ENCODE measurements at places on chromosomes 1 and 21.

- no peak for DNase-seq
Observed at GRCh38 chr1:14600405-14601112, 2.1 kb downstream of the KAZN start.

- no peak for DNase-seq
Observed at GRCh38 chr1:26031611-26032220, 10.1 kb downstream of the EXTL1 start.

- DNase-seq, result no peak
Observed at GRCh38 chr1:119006406-119007279, 18.5 kb upstream of the TBX15 start.

- peak; percentile 52 for DNase-seq
Observed at GRCh38 chr1:74771913-74772515, 39.1 kb downstream of the TYW3 start.

DNA sequence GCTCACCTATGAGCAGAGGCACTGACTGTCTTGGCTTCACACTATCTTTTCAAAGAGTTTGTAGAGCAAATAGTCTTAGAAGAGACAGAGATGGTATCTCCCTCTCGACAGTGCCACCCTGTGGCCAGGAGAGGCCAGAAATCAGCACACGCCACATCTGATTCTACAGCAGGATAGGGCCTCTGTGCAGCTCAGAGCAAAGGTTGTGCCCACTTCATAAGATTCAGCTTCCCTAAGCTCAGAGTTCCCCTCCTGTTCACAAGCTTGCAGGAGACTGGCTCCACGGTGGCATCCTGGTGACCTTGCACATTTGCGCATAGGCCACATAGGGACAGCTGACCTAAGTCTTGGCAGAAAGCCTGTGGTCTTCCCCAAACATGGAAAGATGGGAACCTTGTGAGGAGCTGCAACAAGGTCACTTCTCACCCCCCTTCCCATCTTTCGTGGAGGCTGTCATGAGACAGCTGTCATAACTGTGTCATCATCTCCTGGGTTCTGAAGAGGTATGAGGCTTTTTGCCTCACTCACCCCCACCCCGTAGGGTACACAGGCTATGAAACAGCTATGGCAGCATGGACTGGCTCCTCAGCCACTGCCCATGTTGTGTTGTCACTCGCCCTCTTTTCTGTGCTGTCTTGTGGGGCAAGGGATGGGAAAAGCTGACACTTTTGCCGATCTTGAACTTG is 3.0 kb downstream of the ITLN2 start:
- peak; percentile 87 for DNase-seq

DNA sequence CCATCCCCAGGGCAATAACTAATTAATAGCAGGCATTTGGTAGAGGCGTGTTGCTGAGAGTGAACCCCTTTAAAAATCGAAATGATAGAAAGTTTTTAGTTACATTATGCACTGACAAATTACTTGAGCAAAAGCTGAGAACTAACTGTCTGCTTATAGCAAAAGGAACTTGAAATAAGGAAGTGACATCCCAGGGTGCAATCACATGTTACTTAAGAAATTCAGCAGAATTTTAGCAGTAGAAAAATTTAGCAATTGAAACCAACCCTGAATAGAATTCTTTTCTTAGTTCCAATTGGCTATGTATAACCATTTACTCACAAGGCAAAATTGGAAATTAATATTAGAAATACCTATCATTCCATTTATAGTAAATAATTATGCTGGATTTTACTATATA is 139.5 kb upstream of the SAMSN1 start:
- peak; percentile 92 for DNase-seq
